ENCODE measurements at places on chromosomes 6 and 20.

DNA sequence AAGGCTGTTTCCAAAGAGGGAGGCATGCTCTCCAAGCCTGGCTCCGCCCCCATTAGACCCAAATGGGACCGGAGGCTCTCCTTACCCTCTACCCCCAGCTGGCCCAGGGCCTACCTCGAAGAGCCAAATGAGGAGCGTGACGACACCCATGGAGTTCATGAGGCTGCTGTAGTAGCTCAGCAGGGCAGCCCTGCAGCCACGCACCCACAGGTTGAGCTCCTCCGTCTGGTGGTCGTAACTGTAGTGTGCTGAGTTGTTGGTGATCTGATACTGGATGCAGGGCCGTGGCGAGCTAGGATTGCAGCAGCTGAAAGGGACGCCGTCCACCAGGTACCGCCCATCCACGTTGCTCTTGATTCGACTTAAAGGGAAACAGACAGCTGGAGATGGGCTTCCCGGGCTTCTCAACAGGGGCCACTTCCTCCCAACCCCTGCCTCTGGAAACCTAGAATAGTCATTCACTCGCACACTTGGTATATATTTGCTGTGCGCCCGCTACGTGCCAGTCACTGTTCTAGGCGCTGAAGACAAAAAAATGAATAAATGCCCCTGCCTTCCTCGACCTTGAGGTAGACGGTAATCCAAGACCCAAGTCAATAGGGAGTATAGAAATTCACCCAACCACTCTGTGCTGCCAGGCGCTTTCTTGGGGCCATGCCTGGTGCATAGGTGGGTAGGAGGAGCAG lies 18.0 kb downstream of the PRPH2 start:
- no peak for DNase-seq

DNA sequence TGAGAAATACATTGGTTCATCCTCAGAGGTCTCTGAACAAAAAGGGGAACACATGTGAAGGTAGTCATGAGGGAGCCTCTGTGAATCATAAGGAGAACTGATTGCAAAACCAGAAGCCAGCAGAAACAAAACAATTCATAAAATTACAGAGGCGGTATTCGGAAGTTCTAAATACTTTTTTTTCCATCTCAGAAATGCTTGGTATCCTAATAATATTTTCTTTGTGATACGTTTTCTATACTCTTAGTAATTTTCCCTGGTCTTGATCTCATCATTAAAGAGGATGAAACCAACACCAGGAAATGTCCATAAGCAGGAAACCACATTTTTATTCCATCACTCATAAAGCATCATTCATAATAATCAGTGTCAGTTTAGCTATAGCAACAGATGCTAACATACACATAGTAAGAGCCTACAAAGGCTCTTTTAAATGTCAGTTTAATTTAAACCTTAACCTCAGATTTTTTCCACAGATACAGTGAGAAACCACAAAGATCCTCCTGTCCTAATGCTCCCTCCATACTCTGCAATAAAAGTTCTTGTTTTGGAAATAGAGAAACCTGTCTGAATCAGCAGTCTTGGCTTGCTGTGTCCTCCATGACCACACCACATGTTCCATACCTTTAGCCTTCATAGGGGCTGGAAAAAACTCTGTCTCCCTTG lies 29.2 kb downstream of the SGK1 start:
- DNase-seq, result peak; percentile 87

GRCh38 chr6:28709478-28710349 lies 184.0 kb downstream of the GPX5 start:
- no peak for DNase-seq

- DNase-seq, result no peak
Measured at GRCh38 chr6:41464481-41464880, 81.7 kb upstream of the FOXP4 start.

GRCh38 chr20:1539816-1540419 lies 17.6 kb downstream of the SIRPD start:
- DNase-seq, result no peak

DNA sequence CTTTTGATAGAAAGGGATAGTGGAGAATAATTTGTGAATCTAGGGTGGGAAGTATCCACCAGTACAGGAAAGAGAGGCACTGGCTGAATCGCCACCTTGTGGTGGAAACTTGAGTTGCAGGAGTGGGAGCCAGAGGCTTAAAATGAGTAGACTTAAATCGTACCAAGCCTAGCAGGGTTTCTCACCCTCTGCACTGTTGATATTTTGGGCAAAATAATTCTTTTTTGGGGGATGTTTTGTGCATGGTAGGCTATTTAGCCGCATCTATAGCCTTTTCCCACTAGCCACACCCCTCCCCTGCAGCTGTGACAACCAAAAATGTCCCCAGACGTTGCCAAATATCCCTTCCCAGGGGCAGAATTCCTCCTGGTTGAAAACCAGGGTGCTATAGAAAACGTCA lies 119.1 kb downstream of the DHX35 start:
- peak; percentile 58 for DNase-seq

DNA sequence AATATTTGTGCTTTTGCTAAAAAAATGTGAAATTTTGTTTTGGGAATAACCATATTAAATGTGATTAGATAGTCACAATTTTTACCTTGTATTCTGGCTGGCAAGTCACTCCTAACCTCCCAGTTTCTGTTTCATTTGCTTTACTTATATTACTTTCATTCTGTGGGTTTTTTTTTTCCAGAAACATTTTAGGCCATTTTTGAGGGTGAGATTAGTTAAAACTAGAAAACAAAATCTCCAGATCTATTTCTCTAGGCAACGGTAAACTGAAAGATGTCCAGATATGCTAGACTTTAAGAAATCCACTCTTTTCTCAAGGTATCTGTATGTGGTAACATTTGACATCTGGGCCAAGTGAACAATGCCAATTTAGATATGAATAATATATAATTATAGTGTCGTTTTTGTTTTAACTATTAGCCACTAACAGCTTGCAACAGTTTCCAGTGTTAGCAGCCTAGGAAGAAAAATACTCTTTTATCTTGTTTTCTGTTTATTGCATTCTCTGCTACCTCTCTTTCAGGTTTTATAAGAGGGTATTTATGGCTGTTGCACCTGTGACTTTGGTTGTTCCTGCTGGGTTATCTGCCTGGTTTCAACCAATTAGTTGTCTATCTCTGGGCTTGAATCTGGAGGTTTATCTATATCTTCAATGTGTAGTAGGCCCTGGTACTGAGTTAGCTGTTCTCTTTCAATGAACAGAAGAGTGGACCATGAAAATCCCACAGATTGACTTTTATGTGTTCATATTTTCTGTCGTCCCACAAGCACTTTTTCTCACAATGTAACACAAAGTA lies 260.9 kb downstream of the NKAIN2 start:
- no peak for DNase-seq

DNA sequence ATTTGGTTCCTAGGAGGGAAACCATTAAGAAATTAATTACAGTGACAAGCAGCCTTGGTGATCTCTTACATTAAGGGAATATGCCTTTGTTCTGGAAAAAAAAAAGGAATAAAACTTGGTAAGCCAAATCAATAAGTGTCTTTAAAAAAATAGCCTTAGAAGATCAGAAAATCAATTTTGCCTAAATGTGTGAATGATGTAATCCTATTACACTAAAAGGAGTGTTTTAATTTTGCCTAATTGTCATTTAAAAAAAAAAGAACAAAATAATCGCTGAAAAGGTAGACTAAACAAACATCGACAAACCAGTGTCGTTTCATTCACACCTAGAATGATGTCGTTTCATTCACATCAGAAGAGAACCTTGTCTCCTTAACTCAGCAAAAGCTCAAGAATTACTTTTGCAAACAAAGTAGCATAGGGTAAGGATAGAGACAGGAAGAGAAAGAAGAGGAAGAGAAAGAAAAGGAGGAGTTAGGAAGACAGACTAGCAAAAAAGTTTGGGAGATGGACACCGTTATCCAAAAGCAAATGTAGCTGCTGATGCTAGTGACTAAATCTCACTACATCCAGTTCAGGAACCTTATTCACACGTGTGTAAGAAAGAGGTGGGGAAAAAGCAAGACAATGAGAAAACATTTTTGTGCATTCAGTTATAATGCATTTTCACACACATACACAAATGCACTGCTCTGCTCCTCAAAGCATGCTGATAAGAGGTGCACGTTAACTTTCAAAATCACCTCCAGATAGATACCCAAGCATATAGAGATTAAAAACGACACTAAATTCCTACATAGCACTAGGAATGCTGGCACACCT lies 60.6 kb downstream of the HIVEP2 start:
- no peak for DNase-seq

DNA sequence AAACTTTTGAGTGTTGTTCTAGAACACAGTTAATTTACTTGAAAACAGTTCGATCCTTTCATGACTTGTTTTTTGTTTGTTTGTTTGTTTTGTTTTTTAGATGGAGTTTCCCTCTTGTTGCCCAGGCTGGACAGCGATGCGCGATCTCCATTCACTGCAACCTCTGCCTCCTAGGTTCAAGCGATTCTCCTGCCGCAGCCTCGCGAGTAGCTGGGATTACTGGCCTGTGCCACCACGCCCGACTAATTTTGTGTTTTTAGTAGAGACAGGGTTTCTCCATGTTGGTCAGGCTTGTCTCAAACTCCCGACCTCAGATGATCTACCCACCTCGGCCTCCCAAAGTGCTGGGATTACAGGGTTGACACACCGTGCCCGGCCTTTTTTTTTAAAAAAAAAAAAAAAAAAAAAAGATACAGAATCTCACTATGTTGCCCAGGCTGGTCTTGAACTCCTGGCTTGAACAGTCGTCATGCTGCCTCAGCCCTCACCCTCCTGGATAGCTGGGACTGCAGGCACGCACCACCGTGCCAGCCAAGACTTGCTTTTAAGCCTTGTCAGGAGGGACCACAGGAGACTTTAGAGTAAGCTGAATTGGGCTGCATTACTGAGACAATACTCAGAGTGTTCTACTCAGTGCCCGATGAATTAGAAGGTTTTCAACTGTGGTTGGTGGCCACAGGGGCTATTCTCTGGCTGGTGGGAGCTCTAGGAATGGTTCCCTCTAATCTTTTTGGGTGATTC lies 76.7 kb upstream of the SLC22A16 start:
- DNase-seq, result no peak

- no peak for DNase-seq
Measured at GRCh38 chr6:73329201-73329600, 24.9 kb downstream of the DPPA5 start.

- DNase-seq, result no peak
Measured at GRCh38 chr6:15484140-15484539, 178.7 kb downstream of the DTNBP1 start.

DNA sequence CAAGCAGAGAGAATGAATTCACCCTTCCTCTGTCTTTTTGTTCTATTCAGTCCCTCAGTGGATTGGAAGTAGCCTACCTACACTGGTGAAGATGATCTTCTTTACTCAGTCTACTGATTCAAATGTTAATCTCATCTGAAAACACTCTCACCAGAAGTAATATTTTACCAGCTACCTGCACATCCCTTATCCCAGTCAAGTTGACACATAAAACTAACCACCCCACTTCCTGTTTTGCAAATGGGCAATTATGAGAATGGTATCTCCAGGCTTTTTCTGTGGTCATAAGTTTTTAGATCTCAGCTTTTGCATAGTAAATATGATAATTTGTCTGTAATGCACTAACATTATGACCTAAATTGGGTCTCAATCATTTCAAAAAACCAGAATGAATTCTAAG lies 228.8 kb upstream of the ECI2 start:
- DNase-seq, result peak; percentile 15

DNA sequence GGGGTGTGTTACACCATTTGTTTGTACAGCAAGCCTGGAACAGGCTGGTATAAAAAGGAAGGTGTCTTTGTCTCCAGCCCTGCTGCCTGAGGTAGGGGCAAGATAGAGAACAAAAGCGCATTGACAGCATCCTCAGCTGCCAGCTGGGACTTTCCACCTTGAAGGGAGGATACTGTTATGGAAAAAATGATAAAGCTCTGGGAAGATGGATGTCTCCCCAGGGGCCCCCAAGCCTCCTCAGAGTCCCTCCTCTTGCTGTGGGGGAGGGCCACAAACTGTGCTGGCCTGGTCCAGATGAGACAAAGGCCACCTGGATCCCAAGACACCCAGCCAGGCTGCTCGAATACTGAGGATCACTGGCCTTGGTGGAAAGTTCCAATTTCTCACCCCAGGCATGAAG lies 13.0 kb downstream of the REM1 start:
- DNase-seq, result no peak

DNA sequence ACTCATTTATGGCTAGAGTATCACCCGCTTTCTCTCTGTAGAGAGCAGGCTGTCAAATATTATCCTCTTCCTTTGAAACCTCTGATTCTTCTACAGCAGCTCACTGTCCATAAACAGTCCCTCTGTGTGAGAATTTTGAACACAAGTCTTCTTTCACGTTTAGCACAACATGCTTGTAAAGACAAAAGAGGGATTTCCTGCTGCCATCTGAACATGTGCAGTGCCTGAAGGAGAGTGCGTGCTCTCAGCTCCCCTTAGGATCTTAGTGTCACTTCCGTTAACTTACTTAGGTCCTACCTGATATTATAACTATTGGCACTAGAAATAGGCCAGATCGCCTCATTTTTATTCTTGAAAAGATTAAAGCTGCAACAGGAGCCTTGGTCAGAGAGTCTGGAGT lies 50.9 kb downstream of the FNDC1 start:
- DNase-seq, result no peak

GRCh38 chr6:130934848-130935585 lies 107.8 kb downstream of the SMLR1 start:
- DNase-seq, result no peak

DNA sequence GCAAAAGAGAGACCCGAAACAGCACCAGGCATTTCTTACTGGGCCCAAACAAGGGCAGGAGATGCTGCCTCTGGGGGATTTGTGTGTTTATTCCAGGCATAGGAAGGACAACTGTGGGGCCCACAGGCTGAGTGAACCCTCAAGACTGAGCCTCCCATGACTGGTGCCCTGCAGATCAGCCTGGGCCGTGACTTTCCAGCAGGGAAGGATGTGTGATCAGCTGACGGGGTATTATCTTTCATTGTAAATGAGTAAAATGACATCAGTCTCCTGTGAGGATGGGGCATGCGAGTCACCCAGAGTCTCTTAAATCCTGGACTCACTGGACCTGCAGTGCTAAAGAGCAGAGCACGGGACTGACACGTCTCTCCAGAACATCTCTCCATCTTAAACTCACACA lies 3.9 kb upstream of the TEAD3 start:
- DNase-seq, result no peak

All from MV-4-11 (cell line).